ENCODE measurements at places on chromosomes 12 and 14.

- H3K36me3 ChIP-seq = no peaks in the 10 kb centered on the region
- H3K27ac ChIP-seq = no peak overlapping the region
- DNase-seq = no peak
- peaks cover 19% of the 10 kb centered on the region for H3K4me1 ChIP-seq
Observed at GRCh38 chr14:68541178-68541896, 251.5 kb downstream of the ZFP36L1 start.

DNA sequence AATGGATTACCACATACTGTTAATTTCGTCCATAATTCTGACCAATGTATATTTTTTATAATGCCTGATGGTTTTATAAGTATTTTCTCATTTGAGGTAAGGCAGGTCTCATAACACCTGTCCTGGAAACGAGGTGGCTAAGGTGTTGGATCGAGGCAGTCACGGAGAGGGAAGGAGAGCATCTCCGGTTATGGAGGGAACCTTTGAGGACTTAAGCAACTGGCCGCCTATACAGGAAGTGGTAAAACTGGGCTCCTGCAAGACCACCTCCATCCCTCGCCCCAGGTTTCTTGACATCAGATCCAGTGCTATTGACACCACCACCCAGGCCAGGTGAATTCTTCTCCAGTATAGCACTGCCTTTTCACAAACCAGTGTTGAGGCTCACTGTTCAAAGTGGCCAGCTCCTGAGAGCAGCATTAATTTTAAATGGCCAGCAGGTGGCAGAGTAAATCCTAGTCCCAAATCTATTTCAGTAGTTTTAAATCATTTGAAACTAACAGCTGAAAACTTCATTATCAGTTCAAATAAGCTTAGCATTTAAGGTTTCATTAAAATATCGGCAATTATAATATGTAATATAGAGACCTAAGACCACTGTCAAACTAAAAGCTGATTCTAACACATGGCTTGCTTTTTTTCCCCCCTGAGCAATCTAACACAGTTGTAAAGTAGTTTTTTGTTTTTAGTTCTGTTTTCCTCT lies 100.8 kb downstream of the PPM1A start:
- no peak overlapping the region for H3K4me3 ChIP-seq
- no peak overlapping the region for H3K27ac ChIP-seq
- peaks cover 2% of the 10 kb centered on the region for H3K4me1 ChIP-seq
- DNase-seq = no peak

GRCh38 chr12:93318720-93319522 lies 58.8 kb upstream of the NUDT4 start:
- no peaks in the 10 kb centered on the region for H3K36me3 ChIP-seq
- no peak for DNase-seq
- peaks cover 3% of the 10 kb centered on the region for H3K4me1 ChIP-seq
- H3K27ac ChIP-seq = no peak overlapping the region

DNA sequence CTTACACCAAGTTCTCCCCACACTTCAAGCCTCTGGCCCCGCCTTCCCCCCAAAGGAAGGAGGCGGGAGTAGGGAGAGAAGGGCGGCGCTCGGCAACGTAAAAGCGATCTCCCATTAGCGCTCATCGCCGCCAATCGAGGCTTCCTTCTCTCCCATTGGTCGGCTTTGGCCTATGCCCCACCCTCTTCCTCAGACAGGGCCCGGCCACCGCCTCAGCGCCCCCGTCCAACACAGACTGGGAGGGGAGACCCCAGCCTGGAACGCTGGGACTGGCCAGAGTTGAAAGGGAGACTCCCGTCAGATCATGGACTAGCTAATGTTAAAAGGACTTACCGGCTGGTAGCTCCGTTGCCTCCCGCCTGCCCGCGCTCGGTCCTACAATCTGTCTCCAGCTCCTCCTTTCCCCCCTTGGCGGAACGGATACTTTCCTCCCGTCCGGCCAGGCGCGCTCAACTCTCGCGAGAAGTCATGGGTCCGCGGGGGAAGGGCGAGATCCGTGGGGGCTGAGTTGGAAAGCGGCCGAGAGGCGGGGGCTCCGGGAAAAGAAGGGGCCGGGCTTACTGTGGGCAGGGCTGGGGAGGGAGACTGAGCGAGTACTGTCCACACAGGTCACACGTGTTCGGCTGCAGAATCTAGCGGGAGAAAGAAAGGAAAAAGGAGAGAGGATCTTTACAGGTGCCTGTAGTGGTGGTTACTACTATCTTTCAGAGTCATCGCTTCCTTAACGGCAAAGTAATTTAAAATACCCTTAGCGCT lies at the start of gene ATF7:
ATF7 (minus strand) TSS at position 437 of the 756 bp plus-strand sequence. CDS start 25,382 bp downstream, outside the sequence.
- DNase-seq = peak; percentile 99
- peaks cover 17% of the 10 kb centered on the region for H3K4me1 ChIP-seq
- peak within 1 kb of the TSS; percentile 98 for H3K27ac ChIP-seq
- H3K36me3 ChIP-seq = no peaks in the 10 kb centered on the region
- peak within 1 kb of the TSS; percentile 84 for H3K4me3 ChIP-seq

- H3K4me3 ChIP-seq = no peak overlapping the region
- DNase-seq = no peak
- H3K27ac ChIP-seq = no peak overlapping the region
- H3K27me3 ChIP-seq = no peaks in the 10 kb centered on the region
- H3K4me1 ChIP-seq = no peaks in the 10 kb centered on the region
Observed at GRCh38 chr14:62185078-62185477, 422.9 kb downstream of the SNAPC1 start.

- no peak overlapping the region for H3K4me3 ChIP-seq
- H3K27me3 ChIP-seq = peaks cover 2% of the 10 kb centered on the region
- H3K27ac ChIP-seq = no peak overlapping the region
- H3K36me3 ChIP-seq = no peaks in the 10 kb centered on the region
- H3K4me1 ChIP-seq = no peaks in the 10 kb centered on the region
Observed at GRCh38 chr14:47674148-47674542, 1.3 kb downstream of the MDGA2 start.

DNA sequence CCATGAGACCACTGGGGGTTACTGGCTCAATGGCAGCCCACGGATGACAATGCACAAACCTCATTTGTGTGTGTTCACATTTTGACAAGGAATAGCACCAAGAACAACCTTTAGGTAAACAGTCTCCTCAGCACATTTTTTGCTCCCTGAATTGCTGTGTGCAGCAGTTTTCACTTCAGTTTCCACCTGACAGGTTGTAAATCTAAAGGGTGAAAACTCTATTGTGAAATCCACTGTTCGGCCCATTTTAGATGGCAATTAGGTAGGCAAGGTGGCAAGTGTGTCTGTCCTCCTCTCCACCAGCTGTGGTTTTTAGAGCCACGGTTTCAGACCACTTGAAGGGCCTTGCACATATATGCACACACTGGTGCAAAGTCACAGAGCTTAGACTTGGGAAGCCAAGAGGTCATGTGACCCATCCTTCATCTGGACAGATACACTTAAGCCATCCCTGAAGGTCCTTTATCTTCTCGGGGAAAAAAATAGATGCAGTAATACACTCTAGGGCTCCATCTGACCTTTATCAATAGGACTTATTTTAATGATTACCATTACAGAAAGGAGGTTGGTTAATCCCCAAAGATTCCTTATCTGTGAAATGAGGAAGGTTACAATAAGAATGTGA lies 23.2 kb downstream of the HAL start:
- H3K4me1 ChIP-seq = no peaks in the 10 kb centered on the region
- H3K27ac ChIP-seq = no peak overlapping the region
- no peaks in the 10 kb centered on the region for H3K36me3 ChIP-seq
- no peak for DNase-seq
- H3K4me3 ChIP-seq = no peak overlapping the region

- H3K4me3 ChIP-seq = no peak overlapping the region
- H3K36me3 ChIP-seq = peaks cover 3% of the 10 kb centered on the region
- no peak overlapping the region for H3K27ac ChIP-seq
- H3K27me3 ChIP-seq = no peaks in the 10 kb centered on the region
- H3K4me1 ChIP-seq = peaks cover 14% of the 10 kb centered on the region
Observed at GRCh38 chr12:47734725-47735480, 9.6 kb upstream of the ENDOU start.
